CD4-positive, alpha-beta T cell treated with Interleukin-2 at 100 ng/mL for 4 hours (primary cell): ENCODE measurements at places on chromosomes 6 and 20.

DNA sequence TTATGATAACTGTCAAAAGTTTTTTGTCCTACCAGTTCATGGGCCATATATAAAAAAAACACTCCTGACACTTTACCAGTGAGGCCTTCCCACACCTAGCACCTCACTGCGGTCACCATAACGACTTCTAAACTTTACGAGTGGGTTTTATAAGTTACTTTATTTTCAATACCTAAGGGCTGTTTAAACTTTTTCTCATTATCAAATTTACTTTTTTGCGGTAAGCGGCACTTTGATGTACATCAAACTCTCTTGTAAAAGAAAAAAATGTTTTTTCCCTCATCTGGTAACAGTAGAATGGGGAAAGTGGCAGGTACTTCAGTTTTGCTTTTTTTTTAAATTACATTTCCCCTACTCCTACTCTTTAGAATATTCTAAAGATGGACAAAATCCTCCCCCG is 36.2 kb downstream of the FYN start:
- DNase-seq, result peak; percentile 61

DNA sequence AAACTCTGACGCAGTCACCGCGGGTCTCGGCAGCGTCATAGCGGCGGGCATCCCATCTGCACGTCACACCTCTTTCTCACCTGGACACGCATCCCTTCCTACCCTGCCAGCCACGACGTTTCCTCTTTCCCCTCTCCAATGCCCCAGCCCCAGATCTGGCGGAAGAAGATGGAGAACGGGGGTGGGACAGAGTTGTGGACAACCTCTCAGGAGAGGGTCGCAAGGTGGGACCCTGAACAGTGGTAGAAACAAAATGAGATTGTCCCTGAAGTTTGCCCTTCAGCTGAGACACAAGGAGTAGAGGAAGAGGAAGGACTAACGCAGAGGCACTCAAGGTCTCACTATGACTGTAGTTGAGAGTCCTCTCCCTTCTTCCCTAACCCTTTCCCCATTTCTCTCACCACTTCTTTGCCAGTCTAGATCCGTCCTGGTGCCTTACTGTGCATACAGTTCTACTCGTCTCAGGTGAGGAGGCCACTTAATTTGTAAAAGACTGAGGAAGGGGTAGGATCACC is 562 bp downstream of the TRIM39 start:
- DNase-seq, result no peak

DNA sequence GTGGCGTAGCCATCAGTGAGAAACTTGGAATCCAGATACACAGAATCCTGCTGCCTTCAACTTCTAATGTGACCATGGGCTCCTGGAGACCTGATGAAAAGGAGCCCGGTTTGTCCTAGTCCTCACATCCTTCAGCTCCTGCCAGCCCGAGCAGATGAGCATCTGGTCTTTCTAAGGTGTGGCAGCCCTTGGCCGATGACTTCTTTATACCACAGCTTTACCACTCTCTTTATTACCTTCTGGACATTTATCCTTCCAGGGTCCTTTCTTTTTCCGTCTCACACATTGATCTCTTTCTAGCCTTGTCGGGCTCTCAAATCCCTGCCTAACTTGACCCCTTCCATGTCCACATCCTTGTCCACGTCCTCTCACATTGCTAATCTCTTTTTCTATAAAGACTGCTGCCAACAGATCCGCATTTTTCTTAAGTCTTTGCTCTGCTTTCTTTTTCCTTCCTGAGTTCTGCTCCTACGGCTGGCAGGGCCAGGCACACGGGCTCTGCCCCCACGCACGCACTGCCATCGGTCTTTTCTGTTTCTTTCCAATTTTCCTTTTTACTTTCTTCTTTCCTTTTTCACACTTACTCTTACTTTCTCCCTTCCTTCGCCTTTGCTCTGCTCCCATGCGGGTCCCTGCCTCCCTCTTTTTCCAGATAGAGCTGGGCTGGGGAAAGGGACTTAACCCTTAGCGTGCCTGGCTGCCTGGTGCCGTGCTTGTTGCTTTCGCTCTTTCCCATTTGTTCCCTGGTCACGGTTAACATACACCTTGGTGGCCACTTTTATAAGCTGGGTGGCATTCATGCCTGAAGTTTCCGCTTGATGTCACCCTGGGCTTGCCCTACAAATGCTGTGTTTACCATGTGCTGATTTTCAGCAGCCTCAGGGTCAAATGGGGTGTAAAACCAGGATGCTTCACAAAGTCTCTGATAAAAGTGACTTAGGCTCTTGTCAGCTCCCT is 9.4 kb upstream of the GMPR start:
- no peak for DNase-seq

GRCh38 chr20:46021361-46022359 is 7.4 kb upstream of the SLC12A5 start:
- peak; percentile 24 for DNase-seq
